ENCODE measurements at places on chromosomes 3 and 15. TPM values are rescaled to one million over a fixed set of nuclear protein-coding genes. Genes with fewer than 3 reads are reported as not detected.
A peak's percentile ranks its signal among the peaks of the same experiment; 100 is the strongest.

The TMCO5A gene
- total RNA-seq = not detected

The MIX23 gene
- total RNA-seq = 18.3 TPM

The PP2D1 gene
- total RNA-seq = not detected

The DNAH1 gene
- 3.2 TPM for total RNA-seq

The CCR8 gene
- total RNA-seq = not detected

The PLCB2 gene
- total RNA-seq = 5.1 TPM

The CADM2 gene
- not detected for total RNA-seq

The CCR3 gene
- total RNA-seq = not detected

The CSPG4 gene
- total RNA-seq = 3.0 TPM

The SH2D7 gene
- not detected for total RNA-seq

GRCh38 chr3:64715211-64715982, 27.6 kb upstream of the ADAMTS9 start:
- DNase-seq = no peak

DNA sequence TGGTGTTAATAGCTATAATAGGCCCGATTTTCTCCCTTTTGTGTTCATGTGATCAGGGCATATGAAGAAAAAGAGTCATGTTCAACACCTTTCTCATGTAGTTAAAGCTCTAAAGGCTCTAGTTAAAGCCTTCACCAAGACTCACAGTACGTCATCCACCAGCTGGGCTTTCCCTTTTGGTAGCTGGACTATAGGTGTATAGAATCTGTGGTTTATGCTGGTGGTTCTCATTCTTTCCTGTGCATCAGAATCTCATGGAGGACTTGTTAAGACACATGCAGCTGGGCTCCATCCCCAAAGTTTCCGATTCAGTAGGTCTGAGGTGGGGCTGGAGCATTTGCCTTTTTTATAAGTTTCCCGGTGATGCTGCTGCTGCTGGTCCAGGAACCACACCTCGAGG, 31.0 kb downstream of the CFAP91 start:
- DNase-seq = no peak

- DNase-seq = no peak
Observed at GRCh38 chr3:8761866-8762265, 7.5 kb downstream of the OXTR start.

GRCh38 chr15:100918034-100918689, 995 bp upstream of the LRRK1 start:
- no peak for DNase-seq

DNA sequence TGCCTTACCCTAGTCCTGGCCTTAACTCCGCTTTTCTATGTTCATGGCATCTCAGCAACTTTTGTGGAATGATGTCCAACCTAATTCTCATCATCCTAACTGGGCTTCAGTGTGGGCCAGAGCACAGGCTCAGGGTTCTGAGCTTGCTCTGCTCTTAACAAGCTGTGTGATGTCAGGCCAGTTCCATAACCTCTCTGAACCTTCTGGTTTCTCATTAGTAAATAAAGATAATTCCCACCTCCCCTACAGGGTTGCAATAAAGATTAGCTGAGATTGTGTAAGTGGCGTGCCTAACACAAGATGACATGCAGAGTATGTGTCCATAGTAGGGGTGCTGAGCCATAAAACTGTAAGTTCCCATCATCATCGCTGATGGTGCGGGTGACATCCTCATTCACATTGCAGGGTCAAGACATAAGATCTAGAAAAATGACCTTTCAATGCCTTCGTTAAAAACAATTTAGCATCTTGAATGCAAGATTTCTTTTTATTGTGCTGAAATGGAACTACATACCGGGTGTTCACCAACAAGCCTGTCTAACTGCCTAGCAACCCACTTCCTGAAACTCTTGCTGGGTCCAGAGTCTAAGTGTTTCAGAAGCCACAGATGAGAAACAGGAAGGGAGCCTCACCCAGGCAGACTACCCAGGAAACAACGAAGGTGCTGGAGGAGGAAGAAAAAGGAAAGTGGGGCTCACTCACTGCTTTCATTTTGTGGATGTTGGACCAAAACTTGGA, 36.2 kb downstream of the CDCP1 start:
- no peak for DNase-seq

DNA sequence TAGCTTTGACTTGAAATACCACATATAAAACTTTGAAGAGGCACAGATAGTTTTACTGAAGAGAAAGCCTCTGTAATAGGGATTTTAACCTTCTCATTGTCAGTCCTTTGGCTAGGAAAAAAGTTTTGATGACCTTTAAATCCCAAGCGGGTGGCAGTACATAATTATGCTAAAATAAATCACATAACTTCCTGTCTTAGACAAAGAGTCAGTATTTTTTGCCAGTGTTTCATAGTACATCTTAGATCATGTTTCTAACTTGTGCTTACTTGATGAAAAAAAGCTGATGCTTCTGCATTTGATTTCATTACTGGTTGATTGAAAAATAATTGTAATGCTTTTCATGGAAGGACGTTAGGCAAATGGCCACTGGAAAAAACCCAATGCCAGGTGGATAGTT, 5.8 kb downstream of the ST3GAL6 start:
- no peak for DNase-seq

GRCh38 chr15:55343168-55343567, 24.1 kb downstream of the PIGB start:
- no peak for DNase-seq

- DNase-seq = peak; percentile 25
Observed at GRCh38 chr3:123489400-123490004, 40.6 kb upstream of the ADCY5 start.

DNA sequence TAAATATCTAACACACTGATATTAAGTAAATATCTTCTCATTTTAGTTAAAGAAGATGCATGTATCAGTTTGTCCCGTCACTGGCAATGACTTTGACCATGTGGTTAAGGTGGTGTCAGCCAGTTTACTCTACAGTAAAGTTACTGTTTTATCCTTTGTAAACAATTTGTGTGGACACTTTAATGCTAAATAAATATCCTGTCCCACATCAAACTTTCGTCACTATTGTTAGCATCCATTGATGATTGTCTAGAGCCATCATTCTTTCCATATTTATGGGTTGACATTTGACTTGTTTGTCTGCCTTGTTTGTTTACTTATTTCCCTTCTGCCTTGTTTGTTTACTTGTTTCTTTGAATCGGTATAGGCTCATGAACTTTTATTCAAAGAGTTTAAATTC, 11.0 kb upstream of the GPD1L start:
- DNase-seq = no peak

- no peak for DNase-seq
Observed at GRCh38 chr3:35883929-35884328, 244.6 kb downstream of the ARPP21 start.

DNA sequence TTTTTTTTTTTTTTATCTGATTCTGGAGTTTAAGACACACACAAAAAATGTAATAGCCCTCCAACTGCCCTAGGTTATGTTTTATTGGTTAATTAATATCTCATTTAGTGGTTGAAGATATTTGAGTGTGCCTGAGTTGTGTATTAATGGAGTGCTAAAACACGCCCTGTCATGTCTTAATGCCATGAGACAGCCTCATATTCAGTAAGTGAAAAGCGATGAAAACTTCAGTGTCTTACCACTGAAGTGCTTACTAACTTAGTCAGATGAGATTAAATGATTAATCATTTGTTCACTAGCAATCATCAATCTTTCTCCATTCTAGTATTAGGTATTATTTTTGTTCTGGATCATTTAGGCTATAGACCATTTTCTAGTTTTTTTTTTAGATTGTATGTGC, 544.7 kb upstream of the ROBO2 start:
- no peak for DNase-seq

- no peak for DNase-seq
Observed at GRCh38 chr3:43024181-43024885, 45.2 kb downstream of the GASK1A start.

GRCh38 chr3:70856414-70857162, 544.1 kb upstream of the MDFIC2 start:
- DNase-seq = no peak

DNA sequence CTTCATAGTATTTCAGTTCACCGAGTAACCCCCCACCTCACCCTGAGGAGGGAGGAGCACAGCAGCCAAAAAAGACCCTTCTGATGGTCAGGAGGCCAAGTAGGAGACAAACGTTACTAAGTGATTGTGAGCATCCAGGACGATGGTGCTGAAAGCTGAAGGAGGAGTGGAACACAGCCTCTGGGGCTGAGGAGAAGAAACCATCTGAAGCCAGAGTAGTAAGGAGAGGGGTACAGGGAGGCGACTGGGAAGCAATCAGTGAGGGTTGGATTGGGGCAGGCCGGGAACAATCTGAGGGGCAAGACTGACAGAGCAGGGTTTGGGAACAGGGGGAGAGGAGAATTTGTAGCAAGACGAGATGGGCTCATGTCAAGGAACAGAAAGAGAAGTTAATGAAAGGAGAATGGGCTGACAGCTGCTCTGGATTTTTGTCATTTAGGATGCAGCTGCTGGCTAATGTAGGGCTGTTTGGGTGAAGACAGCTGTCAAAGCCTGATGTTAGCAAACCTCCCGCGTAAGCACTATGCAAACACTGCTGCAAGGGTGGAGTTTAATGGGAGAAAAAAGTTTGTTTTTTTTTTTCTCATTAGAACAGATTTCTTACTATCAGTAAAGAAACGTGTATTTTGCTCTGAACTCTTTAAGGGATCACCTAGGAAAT, 622.2 kb downstream of the EDEM1 start:
- no peak for DNase-seq

- DNase-seq = no peak
Observed at GRCh38 chr15:56353119-56353518, 12.1 kb upstream of the TEX9 start.

GRCh38 chr15:25368850-25369249, 70.0 kb downstream of the UBE3A start:
- DNase-seq = no peak

DNA sequence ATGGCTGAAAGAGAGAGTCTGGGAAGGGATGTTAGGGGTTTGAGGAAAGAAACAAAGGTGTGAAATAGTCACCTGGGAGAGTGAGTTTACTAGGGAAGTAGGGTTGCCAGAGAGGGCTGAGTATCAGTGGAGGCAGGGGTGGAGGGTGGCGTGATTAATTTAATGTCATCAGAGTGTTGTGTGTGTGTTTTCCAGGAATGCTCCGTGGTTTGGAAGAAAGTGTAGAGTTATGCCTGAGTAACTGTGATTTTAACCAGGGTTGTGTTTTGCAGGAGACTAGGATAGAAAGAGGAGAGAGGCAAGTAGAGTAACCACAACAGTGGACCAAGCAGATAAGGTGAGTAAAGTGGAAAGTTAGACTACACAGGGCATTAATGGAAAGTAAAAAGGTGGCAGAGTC, 27.2 kb downstream of the PLD1 start:
- no peak for DNase-seq

DNA sequence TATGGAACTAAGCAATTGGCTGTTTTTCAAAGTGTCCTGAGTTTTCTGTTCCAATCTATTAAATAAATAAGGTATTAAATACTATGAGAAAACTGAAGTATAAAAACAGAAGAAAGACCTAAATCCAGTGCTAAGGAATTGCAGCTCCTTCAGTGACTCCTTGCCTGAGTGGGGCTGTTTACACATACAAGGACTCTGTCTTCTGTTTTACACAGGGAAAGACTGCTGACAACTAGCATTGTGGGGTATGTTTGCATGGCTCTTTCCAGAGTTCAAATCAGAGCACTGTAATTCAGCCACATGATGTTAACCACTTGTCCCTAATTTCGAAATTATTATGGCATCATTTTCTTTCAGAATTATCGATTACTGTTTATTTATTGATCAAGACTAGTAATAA, 31.3 kb upstream of the MEIS2 start:
- DNase-seq = no peak

DNA sequence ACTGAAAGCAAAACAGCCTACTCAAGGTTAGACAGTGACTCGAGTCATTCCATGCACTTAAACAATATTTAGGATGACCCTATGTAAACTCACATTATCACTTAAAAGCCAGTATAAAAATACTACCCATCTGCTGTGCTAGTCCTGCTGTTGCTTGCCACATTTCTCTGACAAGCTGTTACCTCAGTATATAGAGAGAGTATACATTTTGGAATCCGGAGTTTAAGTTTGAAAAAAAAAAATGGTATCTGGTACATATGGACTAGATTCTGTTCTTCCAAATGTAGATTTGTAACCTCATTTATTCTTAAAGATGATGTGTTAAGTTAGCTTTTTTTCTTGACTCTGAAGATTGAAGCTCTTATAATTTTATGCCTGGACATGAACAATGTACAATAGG, 503.8 kb upstream of the TPRG1 start:
- DNase-seq = no peak

GRCh38 chr3:186267758-186268157, 94.3 kb downstream of the DGKG start:
- no peak for DNase-seq

DNA sequence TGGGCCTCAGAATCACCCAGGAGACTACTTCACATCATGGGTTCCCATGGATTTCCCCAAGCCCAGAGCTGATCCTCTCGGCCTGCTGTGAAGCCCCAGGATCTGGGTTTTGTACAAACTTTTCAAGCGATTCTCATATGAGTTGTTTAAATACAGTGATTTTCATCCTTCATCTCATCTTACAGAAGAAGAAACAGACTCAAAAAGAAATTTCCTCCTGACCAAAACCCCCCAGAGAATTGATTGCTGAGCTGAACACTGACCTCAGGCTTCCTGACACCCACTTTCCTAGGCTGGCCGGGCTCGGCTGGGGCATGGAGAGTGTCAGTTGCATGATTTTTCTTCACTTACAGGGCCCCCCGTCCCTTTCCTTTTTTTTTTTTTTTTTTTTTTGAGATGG, 60.3 kb downstream of the BDH1 start:
- DNase-seq = no peak

GRCh38 chr3:139357899-139358298, 14.1 kb downstream of the MRPS22 start:
- no peak for DNase-seq

- DNase-seq = no peak
Observed at GRCh38 chr3:114863848-114864247, 283.2 kb downstream of the ZBTB20 start.

GRCh38 chr3:35120026-35120425, 519.3 kb upstream of the ARPP21 start:
- DNase-seq = no peak

- DNase-seq = no peak
Observed at GRCh38 chr3:172616031-172616461, 92.8 kb upstream of the TNFSF10 start.

- no peak for DNase-seq
Observed at GRCh38 chr3:57120451-57121174, 44.5 kb downstream of the IL17RD start.

DNA sequence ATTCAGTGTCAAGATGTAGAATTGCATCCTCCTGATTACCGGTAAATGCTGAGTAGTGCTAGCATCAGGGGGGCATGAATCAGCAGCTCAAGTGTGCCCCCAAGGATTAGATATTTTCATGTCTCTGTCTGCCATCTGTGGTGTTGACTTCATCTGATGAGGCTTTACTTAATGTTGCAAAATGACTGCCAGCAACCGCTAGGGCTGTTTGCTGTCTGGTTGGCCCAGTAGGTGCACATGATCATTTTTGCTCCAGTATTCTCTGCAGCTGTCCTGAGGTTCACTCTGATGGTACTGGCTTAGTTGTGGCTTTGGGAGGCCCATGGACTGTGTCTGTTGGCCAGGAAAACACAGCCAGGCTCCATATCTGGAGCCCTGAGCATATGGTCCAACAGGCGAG, 316.4 kb downstream of the SOX2 start:
- no peak for DNase-seq
